ENCODE measurements at places on chromosomes 4 and X.
A peak's percentile ranks its signal among the peaks of the same experiment; 100 is the strongest.

DNA sequence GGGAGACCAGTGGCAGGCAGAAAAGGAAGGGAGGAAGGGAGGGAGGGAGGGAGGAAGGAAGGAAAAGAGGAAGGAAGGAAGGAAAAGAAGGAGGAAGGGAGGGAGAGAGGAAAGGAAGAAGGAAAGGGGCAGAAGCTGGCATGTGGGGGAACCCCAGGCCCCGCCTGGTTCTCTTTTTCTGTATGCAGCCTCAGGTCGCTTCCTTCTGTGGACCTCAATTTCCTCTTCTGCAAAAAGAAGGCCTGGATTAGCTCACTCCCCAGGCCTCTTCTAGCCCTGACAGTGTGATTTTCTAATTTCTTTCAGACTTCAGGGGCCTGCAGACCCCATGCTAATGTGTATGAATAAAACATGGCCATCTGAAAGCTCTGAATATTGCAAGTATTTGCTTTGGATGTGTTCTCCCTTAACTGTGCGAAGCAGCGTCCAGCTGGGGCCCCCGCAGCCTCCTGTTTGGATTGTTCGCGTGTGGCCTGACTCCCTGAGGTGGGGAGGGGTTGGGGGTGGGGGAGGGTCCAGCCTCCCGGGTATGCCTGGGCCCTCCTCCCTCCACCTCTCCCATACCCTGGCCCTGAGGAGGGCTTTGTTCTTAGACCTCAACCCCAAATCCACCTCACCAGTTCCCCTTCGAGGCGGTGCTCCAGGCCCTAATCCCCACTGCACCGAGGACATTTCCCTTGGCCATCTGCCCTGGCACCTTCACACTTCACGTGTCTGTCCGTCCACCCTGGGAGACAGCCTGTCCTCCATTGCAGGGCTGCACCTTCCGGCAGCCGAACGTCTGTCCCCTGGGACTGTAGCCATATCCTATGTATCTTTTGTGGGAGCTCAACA lies 199.9 kb upstream of the ATP6AP2 start:
- peak; percentile 49 for DNase-seq

GRCh38 chr4:57059890-57060716 lies 50.1 kb downstream of the IGFBP7 start:
- no peak for DNase-seq

DNA sequence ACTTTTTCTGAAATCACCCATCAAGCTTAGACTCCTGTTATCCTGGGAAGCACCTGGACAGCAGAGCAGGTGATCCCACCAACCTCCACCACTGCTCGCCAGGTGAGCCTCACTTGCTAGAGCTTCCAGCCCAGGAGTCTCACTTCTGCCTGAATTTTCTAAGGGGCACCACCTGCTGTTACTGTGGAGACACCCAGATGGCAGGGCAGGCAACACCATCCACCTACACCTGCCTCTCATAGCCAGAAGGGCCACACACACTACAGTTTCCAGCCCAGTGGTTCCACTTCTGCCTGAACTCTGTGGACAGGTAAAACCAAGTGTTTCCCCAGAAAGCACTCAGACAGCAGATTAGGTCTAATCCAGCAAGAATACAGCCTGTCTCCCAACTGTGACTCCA lies 262.0 kb downstream of the ARAP2 start:
- DNase-seq: no peak

DNA sequence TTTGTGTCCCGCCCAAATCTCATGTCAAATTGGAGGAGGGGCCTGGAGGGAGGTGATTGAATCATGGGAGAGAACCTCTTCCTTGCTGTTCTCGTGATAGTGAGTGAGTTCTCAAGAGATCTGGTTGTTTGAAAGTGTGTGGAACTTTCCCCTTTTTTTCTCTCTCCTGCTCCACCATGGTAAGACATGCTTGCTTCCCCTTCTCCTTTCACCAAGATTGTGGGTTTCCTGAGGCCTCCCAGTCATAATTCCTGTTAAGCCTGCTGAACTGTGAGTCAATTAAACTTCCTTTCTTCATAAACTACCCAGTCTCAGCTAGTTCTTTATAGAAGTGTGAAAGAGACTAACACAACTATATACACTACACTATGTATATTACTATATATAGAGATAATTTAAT lies 697.8 kb upstream of the HS3ST1 start:
- peak; percentile 20 for DNase-seq

GRCh38 chrX:150902434-150903109 lies 4.1 kb upstream of the CD99L2 start:
- DNase-seq: no peak

- no peak for DNase-seq
Observed at GRCh38 chrX:16067886-16068515, 55.4 kb upstream of the GRPR start.

GRCh38 chr4:108651014-108651791 lies 804 bp downstream of the OSTC start:
- DNase-seq: peak; percentile 35

- no peak for DNase-seq
Observed at GRCh38 chrX:133638285-133638684, 223.0 kb upstream of the GPC4 start.

DNA sequence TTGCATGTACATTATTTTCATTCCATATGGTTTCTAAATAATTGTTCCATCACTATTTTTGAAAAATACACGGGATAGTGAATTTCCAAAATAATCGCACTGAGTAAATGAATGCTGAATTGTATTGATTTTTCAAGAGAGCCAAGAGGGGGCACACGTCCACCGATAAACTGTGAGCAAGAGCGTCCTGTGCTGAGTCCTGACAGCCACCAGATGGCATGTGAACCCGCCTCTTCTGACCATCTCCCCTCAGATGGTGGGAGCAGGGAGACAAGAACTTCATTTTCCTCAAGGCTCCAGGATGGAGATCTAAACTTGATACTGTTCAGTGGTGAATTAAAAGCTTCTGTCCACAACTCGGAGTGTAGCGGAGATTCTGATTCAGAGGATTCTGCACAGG lies 30.6 kb upstream of the IL9R start:
- no peak for DNase-seq

DNA sequence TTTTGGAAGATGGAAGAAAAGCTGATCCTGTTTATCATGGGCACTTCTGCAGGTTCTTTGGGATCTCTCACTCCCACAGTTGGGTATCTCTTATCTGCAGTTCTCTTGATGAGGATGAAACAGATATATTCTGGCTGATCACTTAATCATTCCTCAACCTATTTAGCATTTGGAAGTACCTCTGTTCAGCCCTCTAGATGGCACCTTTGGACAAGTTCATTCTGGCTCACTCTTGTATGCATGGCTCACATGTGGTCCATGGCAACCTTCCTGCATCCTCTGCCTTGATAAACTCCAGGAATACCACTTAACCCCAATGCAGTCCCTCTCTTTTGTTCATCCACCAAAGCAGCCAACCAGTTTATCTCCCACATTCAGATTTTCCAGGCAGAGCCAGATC lies 74.2 kb downstream of the SMARCA5 start:
- peak; percentile 53 for DNase-seq

DNA sequence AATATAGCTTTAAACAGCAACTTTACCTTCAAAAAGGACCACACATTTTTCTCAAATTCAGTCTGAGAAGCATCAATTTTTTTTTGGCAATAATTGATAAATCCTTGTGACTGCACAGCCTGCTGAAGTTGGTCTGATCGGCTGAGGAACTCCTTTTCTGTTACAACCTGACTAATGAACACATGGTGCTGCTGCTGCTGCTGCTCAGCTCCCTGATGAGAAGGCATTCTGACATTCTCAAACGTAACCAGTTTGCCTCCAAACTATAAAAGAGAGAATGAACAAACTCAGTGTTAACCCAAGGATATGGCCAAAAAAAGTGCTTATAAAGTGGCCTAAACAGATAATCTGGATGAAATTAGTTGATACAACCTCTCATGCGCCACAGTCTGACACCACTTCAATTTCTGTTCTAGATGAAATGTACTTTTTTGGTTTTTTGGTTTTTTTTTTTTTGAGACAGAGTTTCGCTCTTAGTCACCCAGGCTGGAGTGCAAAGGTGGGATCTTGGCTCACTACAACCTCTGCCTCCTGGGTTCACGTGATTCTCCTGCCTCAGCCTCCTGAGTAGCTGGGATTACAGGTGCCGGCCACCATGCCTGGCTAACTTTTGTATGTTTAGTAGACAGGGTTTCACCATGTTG lies 26.5 kb downstream of the SEC31A start:
- no peak for DNase-seq

GRCh38 chr4:34422472-34423175 lies 1821.7 kb downstream of the ARAP2 start:
- no peak for DNase-seq

GRCh38 chr4:75306506-75306905 lies 207.7 kb downstream of the RCHY1 start:
- no peak for DNase-seq

DNA sequence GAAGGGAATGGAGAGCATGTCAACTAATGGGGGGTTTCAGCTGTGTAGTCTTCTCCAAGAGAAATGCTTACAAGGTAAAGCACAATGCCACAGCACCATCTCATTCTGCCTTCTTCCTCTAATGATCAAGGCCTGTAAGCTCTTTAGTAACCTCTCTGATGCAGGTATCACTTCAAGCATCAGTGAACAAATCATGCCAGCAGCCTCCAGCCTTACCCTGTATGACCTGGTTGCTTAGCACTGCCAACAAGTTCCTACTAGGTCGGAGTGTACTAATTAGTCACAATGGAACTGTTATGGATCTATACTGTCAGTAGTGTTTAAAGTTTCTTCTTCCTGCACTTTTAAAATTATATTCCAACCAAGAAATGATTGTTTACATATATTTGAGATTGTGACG lies 197.7 kb downstream of the GRID2 start:
- DNase-seq: no peak

DNA sequence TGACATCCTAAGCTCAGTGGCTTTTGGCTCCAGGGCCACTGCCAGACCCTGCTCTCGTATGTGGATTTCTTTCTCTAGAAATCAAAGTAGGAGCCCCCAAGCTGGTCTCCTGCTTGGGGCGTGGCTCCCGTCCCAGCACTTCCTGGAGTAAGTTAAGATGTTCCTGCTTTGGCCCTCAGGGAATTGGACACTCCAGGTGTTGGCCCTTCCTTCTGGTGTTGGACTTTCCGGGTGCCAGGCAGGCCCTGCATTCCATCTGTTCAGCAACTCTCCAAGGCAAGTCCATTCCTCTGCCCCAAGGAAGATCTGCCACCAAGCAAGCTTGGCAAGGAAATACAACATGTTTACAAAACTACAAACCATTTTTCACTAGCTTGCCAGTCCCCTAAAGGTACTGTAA lies 22.1 kb upstream of the GPC4 start:
- no peak for DNase-seq

- no peak for DNase-seq
Observed at GRCh38 chr4:1243451-1244080, 5.4 kb downstream of the CTBP1 start.

DNA sequence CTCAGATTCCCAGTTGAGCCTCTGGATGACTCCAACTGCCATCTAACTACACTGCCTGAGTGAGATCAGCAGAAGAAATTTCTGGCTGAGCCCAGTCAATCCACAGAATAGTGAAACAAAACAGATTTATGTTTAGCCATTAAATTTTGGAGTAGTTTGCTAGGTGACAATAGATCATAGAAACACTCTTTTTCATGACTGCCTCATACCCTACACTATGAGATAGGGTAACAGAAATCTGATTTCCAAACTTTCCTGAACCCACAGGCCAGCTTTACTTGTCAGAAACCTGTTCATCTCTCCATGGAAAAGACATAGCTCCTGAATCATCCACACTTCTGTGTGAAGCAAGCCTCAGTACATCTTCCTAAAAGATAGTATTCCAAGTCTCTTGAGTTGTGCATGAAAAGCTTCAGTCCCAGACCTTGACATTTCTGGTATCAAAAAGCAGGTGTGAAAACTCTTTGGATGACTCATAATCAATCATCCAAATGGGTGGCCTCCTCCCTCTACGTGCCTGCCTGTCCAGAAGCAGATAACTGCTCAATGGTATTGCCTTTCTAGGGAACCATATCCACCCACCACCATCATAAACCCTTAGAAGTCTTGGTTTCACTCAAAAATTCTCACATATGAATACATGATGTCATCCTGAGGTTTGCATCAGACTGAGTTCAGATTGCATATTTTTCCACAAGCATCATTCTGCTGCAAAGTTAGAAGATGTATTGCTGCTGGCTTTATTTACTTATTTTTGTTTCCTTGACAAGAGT lies 47.5 kb upstream of the RAP2C start:
- no peak for DNase-seq

DNA sequence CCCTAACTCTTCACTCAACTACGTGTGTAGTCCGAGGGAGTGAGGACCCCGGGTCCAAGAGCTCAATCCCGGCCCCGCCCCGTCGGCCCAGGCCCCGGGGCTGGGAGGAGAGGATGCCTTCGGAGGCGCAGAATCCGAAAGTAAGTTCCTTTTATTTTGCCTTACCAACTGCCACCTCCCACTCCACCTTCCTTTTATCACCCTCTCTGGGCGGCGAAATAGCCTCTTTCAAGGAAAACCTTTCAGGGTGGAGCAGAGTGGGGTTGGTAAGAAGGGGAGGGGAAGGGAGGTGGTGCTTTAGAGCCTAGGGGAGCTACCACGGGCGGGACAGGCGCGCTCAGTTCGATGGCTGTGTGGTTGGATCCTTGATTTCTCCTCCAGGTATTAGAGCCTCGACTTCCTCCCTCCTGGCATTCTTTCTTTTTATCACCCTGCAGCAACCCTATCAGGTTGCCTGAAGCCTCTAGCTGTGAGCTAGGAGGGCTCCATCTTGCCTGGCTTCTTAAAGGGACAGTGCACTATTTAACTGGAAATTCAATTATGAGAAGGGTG lies 191.2 kb downstream of the RRAGB start:
- no peak for DNase-seq

- DNase-seq: no peak
Observed at GRCh38 chrX:38804682-38805431, 3.6 kb downstream of the MID1IP1 start.

- DNase-seq: peak; percentile 26
Observed at GRCh38 chr4:150828159-150828558, 186.9 kb downstream of the LRBA start.

DNA sequence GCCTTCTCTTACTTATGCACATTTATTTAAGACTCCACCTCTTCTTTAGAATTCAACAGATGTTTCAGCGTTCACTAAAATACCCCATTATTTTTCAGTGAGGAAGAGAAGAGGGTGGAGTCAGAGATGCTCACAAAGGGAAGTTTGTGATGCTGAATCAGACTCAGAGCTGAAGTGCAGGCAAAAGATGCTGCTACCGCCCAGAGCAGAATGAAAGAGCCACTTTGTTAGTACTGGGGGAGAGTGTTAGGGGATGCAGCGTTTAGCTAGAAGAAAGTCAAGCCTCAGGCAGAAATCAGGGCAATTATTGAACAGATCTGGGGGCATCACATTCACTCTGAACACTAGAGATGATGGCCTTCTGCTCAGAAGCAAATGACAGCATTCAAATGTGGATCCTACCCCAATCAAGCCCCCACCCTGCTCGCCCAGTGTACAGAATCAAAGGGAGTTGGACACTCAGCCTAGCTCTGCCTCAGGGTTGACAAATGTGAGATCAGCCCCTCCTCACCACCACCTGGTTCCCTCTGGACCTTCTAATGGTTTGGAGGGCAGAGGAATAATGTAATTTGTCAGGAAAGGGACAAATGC lies 138.3 kb downstream of the UNC5C start:
- no peak for DNase-seq

DNA sequence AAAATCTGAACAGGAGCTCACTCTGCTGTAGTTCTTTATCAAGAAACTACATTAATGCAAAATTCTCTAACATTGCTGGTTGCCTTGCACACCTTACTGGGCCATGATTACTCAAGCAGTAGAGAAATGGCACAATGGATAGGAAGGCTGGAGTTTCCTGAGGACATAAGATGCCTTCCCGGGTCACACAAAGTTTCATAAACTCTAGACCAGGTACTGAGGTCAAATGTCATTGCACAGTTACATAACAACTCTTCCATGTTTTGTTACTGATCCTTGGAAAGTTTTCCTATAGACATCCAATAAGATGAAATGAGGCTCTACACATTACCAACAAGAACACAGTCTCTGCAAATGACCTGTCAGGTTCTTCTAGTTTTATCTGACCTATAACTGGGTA lies 9.9 kb downstream of the TEC start:
- no peak for DNase-seq
